Activated CD4-positive, alpha-beta T cell treated with anti-CD3 and anti-CD28 coated beads, Interleukin-2, Interleukin-4, amounts not matched to agents 100 ng/mL and 50 ng/mL, durations not matched to agents 16 hours and 8 hours (primary cell): ENCODE measurements at places on chromosomes 7 and 10.

GRCh38 chr10:36441557-36441956, 683.8 kb upstream of the ANKRD30A start:
- no peak for DNase-seq

DNA sequence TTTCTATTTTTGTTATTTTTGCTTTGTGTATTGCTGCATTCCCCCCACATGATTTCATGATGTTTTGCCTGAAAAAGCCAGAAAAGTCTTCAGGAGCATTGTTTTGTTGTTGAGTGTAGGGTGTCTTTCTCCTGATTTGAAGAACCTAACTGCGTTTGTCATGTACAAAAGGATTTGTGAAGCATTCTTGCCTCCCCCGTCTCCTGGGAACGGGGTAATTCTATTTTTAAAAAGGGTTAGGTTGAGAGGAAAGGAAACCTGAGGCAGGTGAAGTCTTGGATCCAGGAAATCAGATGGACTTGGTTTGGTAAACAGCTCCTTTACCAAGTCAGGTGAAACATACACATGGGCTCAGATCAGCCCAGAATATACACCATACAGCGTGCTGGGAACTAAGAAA, 26.0 kb upstream of the BTBD16 start:
- DNase-seq = no peak

DNA sequence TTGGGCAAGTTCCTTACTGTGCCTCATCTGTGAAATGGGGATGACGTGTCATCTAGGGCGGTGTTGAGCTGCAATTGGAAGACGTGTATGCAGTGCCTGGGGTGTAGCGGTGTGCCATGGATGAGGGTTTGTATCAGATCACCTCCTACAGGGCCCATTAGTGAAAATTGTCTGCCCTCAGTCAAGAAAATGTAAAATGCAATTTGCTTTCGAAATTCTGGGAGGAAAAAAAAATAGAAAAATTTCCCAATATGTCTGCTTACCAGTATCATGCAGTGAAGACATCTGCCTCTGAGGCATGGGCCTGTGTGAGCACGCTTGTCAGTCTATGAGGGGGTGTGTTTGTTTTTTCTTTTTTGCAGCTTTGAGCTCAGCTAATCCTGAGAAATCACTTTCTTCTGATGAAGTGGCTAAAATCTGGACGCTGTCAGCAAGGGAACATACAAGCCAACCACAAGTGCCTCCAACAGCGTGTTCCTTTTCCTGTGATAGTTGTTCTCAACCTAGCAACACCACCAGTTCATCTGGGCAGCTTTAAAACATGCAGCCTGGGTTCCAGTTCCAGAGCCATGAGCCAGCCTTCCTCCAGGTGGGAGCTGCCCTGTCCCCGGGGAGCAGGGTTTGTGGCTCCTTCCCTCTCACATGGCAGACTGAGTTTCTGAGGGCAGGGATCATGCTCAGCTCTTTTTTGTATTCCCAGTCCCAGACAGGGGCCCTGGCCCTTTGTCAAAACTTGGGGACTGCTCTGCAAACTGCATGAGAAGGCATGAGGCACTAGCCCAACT, 10.3 kb downstream of the FAM241B start:
- no peak for DNase-seq

DNA sequence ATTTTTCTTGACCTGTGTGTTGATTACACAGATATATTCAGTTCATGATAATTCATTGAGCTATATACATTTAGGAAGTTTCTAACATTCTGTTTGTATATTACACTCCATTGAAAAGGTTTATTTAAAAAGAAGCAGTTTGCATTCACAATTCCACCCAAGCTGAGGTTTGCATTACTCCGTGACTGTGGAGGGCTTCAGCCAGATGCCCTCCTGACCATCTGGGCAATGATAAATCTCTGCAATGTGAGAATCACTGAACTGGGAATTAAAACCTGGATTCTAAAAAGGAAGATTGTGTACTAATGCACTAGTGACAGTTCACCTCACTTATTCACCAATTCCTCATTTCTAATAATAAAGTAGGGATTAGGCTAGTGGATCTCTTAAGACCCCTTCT, 36.4 kb upstream of the CYP2C9 start:
- no peak for DNase-seq

DNA sequence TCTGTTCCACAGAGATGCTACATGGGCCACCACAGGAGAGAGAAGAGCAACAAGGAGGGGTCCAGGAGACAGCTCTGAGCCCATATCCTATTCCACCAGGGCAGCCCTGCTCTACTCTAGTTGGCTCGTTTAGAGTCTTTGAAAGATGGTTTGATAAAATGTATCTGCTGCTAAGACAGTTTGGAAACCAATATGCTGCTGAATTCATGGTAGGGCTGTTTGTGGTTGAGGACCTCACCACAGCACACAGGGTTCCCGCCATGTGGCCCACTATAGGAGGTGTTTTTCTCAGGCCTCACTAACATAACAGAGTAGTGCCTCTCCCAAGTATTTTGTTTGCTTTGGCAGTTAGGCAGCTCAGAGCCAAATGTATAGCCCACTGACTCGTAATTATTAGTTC, 35.8 kb upstream of the ZC3HAV1L start:
- DNase-seq = no peak

- no peak for DNase-seq
Observed at GRCh38 chr10:101230183-101230917, 1.1 kb upstream of the LBX1 start.

GRCh38 chr10:2280713-2281300, 543.5 kb upstream of the ADARB2 start:
- DNase-seq = no peak

DNA sequence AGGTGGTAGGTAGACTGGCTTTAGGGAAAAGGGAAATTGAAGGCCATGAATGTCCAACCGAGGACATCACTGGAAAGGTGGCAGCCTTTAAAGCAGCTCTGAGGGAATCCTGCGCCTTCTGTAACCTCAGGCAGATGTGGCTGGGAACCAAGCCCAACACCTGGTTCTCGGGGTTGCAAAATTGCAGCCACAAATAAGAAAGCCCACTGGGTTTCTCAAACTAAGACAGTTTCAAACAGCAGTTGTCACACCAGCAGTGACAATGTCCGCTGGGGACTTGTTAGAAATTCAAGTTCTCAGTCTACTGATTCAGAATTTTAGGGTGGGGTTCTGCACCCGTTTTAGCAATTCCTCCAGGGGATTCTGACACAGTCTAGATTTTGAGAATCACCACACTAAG, 42.7 kb upstream of the STEAP1B start:
- DNase-seq = no peak

GRCh38 chr7:133300088-133300487, 47.2 kb downstream of the EXOC4 start:
- DNase-seq = no peak

DNA sequence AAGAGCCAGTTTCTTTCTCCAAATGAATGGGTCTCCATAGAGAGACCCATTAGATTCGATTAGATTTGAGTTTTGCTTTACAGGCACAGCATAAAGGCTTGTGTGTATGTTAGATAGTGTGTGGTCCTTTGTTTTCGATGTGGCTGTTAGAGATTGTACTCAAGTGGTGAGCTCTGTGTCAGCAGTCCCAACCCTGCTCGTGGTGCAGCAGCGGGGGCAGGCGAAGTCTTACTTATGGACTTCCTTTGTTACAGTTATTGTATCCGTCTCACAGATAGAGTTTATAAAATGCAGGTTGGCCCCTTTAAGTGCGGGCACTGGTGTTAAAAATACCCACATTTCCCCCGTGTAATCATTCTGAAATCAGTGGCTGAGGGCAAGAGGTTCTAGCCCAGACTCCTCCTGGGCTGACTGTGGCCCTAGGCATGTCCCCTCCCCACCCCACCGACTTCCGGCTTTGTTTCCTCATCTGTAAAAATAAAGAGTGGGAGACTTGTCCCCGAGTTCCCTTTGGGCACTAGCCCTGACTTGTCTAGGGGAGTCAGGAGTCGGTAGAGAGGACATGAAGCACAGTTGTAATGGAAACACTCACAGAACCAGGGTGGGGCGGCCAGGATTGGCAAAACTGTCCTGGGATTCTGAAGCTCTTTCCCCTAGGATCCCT, 28.6 kb downstream of the MTURN start:
- peak; percentile 40 for DNase-seq

DNA sequence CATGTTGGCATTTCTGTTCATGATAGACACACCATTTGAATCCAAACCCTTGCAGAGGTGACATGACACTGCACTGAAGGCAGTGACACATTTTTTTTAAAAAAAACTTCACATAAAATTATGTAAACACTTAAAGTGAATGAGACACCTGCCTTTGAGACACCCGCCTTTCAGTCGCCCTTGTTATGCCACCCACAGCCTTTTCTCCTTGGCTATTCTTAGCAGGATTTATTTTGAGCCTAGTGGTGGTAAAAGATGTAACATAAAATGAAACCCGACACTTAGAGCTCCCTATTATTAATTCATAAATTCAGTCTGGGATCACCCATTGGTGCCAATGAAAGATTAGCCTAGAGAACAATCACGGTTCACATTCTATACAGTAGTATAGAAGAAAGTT, 161.3 kb downstream of the DYNC1I1 start:
- no peak for DNase-seq

DNA sequence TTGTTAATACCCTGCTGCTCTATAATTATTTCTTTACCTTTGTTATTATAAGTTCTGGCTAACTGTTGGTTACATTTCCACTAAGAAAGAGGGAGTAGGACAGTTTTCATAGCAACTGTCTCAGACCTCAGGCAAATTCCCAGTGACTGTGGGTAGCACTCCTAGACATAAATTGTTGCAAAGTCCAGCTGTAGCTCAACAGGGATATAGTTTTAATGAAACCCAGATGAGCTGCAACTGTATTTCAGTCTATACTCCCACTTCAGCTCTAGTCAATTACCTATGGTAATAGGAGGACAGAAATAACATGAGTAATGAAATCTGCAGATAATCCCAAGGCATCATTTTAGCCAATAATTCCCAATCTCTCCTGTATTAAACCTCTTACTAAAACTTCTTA, 103.0 kb upstream of the SEMA3A start:
- no peak for DNase-seq

DNA sequence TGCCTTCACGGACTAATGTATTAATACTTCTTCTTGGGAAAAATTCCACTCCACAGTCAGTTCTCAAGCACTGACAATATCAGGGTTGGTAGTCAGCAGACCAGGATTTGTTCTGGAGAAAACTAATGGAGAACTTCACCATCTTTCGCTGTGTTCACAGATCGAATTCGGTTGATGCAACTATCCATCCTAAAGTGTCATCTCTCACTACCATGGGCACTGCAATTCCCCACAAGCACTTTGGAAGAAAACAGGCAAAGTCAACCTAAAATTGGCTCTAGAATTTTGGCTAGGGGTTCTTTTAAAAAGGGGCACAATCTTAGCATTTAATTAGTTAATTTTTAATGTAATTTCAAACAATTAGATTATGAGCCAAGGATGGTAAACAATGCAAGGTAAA, 164.4 kb downstream of the HGF start:
- no peak for DNase-seq

DNA sequence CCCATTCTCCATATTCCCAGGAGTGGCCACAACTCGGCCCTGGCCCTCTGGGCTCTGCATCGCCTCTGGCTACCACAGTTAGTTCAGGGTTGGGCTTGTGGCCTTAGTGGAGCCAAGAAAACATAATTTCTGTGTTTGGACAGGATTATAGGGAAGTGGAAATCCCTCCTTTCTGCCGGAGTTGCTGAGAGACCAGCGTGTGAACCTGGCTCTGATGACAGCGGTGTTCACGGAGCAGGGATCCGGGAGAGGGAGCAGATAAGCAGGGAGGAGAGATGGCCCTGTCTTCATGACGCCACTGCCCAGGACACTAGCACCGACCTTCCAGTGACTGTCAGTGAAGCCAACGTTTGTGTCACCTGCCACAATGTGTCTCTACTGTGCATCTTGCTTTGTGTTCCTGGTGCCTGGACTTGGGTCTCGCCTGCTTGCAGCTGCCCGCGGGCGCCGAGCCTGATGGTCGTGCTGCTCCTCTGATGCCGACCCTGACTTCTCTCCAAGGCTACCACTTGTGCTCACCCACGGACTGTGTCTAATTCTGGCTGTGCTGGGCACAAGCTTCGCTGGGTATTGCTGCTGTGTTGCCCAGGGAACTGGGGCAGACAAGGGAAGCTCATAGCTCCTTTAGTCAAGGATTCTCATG, 67.0 kb upstream of the VIPR2 start:
- no peak for DNase-seq

GRCh38 chr7:81165070-81165469, 246.2 kb upstream of the SEMA3C start:
- DNase-seq = no peak

GRCh38 chr10:121617176-121617575, 18.9 kb upstream of the FGFR2 start:
- DNase-seq = no peak

GRCh38 chr7:6559896-6560295, 8.6 kb upstream of the GRID2IP start:
- DNase-seq = no peak

DNA sequence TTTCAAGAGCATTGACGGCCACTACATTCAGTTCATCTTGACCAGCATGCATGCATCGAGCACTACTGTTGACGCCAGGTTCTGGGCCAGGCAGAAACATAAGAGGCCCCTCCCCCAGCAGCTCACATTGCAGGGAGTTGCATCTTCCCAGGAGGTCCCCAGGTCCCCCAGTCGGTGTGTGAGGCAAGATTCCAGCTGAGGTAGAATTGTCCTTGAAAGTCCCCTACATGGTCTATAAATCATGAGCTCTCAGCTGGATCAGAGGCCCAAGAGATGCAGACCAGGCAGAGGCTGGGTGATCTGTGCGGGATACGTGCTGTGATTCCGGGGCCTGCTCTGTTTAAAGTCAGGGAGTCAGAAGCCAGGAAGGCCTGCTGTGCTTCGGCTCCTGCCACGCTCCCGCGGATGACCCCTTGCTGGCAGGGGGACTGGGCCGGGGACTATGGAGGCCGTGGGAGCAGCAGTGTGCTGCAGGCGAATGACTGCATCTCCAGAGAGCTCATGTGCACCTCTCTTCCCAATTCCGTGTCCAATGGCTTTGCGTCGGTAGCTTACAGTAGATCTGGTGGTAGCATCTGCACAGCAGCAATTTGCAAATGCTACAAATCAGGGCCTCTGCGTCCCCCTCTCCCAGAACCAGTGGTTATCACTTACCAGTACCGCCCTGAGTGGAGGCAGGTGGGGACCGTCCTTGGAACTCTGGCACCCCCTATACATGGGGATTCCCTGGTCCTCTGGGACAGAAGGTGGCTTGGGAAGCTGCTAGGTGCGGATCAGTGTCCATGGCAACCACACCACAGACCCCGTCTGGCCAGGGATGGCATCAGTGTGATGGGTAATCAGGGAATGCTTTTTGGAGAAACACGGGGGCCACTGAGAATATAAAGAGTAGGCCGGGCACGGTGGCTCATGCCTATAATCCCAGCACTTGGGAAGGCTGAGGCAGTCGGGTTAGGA, 93.6 kb downstream of the RGS10 start:
- no peak for DNase-seq

DNA sequence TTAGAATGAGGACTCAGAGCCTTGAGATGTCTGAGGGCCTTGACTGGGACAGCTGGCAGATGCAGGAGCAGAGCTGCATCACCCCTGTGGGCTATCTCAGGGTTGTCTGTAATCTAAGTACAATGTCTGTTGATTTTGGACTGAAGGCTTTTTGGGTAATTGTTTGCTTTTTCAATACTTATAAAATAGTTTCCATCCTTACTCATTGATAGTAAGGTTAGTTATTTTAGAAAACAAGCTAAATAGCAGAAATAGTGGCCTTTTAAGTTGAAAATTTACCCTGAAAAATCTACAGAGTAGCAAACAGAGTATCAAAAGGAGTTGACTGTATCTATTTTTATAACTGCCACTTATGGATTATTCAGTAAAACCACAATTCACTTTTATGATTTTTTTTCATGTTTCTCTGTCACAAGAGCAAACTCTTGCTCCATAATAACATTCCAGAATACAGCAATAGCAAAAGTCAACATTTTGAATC, 179.7 kb downstream of the CFTR start:
- DNase-seq = no peak
